Mucosa of descending colon (tissue), 3 donors: ENCODE measurements at places on chromosomes 12 and 14.

GRCh38 chr14:104938436-104938835, 13.8 kb downstream of the PLD4 start:
- DNase-seq: no peak

- DNase-seq: no peak
Observed at GRCh38 chr14:94109915-94110250, 653 bp upstream of the IFI27 start.

- peak; percentile 20 for DNase-seq
Observed at GRCh38 chr12:94207849-94208621, 59.7 kb downstream of the PLXNC1 start.

GRCh38 chr12:11797317-11797913, 147.9 kb downstream of the ETV6 start:
- no peak for DNase-seq

DNA sequence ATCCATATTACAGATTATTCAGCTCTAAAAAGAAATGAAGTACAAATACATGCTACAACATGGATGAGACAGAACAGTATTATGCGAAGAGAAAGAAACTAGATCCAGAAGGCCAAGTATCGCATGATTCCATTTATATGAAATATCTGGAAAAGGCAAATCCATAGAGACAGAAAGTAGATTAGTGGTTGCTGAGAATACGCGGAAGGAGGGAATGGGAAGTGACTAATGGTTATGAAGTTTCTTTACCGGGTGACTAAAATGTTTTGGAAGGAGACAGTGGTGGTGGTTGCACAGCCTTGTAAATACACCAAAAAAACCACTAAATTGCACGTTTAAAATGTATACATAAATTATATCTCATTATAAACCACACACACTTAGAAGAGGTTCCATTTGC, 12.5 kb downstream of the PRDM4 start:
- no peak for DNase-seq

DNA sequence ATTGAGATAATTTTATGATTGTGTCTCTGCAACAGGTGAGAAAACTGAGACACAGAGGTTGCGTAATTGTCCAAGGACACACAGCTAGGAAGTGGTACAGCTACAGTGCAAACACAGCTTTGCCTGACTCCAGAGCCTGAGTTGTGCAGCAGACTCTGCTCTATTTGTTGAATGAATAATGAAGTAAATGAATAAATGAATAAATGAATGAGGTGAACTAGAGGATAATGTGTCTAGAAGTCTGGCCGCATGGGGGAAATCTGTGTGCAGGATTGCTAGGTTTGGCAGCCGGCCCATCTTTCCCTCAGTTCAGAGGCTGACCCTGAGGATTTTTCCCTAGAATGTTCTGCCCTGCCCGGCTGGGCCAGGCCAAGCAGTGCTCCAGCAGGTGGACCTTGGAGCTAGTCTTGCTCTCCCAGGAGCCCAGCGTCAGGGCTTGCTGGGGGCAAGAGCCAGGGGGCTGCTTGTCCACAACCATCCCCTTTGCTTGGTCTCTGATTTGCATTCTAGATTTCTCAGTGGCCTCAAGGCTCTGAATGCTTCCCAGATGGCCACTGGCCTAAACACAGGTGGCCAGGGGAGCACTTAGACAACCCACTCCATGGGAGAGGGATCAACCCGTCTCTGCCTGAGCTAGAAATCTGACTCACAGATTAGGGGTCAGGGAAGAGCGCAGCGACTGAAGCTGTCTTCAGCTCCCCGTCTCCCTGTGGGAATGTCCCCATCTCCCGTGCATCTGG, 225.2 kb downstream of the C12orf75 start:
- DNase-seq: no peak

GRCh38 chr14:31479027-31479426, 8.8 kb downstream of the GPR33 start:
- DNase-seq: no peak

DNA sequence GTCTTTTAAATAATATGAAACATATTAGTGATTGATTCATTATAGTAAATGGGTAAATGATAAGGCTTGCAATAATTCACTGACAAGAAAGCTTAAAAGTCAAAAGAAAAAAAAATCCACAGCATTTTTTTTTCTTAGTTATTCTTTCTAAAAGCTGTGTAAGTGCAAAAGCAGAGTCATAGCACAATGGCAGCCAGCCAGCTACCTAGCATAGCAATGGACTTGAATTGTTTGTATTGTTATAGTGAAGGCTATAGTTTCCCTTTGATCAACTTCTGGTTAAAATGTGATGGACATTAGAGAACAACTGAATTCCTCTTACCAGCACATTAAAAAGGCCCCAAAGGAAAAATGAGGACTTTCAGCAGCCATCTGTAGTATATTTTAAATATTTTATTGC, 232.1 kb downstream of the NAV3 start:
- peak; percentile 26 for DNase-seq

DNA sequence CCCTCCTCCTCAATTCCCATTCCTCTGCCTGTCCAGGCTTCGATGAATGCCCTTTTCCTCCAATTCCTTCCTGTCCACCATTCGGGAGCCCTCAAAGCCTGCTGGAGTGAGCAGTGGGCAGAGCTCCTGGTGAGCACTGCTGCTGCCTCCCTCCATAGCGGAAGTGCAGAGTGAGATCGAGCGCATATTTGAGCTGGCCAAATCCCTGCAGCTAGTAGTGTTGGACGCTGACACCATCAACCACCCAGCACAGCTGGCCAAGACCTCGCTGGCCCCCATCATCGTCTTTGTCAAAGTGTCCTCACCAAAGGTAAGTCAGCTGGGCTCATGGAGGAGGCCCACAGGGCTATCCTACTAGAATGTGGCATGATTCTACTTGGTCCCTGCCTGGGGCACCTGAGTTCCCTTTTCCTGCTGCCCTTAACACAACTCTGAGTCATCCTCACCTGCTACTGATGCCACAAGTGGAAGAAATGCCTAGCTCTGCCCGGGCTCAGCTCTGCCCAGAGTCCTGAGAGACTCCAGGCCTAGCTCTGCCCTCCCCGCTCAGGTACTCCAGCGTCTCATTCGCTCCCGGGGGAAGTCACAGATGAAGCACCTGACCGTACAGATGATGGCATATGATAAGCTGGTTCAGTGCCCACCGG, 8.0 kb downstream of the CACNB3 start:
- no peak for DNase-seq

- DNase-seq: no peak
Observed at GRCh38 chr12:123671876-123672275, 963 bp downstream of the TCTN2 start.

DNA sequence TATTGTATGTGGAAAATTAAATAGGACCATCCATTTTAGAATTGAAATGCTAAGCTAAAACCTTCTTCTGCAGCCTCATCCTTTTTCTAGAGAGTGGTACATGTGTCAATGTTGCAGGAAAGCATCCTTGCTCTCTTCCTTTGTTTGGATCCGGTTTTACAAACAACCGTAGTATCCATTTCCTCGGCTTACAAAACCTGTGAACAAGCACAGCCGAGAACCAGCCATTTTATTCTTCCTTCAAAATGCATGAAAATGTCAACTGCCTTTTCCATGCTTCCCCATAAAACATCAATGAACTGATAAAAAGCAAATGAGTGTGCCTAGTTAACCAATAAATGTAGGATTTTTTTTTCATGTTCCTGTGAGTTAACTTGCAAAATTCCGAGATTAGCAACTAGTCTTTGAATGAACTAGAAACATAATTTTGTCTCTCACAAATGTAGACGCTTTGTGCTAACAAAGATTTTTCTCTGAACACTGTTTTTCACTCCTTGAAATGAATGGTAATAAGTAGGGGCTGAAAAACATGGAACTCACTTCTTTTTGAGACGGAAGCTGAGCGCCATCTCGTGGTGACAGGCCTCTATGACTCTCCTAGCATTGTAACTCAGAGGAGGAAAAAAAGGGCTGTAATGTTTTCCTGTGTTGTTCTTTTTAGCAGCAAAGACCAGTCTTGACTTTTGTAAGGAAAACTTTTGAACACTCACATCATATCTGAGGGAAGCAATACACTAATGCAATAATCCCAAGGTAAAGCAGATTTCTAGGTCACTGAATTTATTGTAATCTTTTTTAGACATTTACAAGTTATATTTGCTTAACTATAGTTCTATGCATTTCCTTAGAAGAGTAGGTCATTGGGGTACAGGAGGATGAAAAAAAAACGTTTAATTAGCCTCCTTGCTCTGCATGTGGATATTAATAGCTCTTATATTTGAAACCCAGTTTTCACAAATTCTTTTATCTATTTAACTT, 157.4 kb upstream of the FOXG1 start:
- peak; percentile 46 for DNase-seq

- no peak for DNase-seq
Observed at GRCh38 chr14:97848317-97848980, 1051.3 kb downstream of the VRK1 start.

GRCh38 chr12:86513226-86513625, 257.0 kb upstream of the MGAT4C start:
- no peak for DNase-seq

DNA sequence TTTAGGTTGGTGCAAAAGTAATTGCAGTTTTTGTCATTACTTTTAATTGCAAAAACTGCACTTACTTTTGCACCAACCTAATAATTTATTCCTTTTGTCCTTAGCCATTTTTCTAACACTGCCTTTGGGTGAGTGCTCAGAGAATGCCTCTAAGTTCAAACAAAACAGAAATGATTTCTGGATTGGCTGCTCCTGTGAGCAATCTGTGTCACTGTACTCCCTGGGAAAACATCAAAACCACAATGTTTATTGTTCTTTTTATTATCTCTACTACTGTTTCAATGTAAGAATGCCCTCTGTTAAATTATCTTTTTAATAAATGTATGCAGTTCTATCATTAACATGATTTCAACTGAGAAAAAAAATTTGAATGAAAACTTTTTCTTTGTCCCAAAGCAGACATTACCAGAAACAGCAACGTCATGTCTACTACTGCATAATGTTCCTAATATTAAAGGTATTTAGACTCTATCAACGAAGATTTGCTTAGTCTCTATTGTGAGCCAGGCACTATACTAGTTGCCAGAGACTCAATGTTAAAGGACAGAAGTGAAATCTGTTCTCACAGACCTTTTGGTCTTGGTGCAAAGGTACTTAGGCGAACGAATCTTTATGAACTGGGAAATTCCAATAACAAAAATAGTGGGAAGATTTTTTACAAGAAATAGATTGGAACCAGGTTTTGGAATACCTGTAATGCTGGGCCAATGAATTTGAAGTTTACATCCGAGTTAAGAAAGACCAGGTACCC, 6.2 kb downstream of the SLC41A2 start:
- DNase-seq: no peak

GRCh38 chr14:23076785-23077408, 18.0 kb downstream of the ACIN1 start:
- no peak for DNase-seq

- DNase-seq: no peak
Observed at GRCh38 chr14:54356172-54356571, 40.6 kb upstream of the CDKN3 start.

- no peak for DNase-seq
Observed at GRCh38 chr12:1698720-1699119, 7.8 kb downstream of the ADIPOR2 start.

- no peak for DNase-seq
Observed at GRCh38 chr14:74414403-74415114, 11.5 kb downstream of the SYNDIG1L start.

DNA sequence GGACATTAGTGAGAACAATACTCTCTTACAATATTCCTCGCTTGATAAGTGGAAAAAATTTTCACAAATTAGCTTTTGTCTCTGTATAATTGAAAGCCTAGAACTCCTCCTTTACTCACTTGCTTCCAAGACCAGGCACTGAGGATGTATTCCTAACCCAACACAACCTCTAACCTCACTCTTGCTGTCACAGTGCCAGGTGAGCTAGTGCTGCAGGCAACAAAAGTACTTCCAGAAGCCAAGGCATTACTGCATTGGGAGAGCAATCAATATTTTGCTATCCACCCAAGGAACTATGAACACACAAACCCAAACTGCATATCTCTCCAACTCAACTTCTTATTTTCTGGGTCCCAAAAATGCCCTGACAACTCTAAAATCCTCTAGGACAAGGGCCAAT, 1081.0 kb downstream of the VRK1 start:
- peak; percentile 6 for DNase-seq

DNA sequence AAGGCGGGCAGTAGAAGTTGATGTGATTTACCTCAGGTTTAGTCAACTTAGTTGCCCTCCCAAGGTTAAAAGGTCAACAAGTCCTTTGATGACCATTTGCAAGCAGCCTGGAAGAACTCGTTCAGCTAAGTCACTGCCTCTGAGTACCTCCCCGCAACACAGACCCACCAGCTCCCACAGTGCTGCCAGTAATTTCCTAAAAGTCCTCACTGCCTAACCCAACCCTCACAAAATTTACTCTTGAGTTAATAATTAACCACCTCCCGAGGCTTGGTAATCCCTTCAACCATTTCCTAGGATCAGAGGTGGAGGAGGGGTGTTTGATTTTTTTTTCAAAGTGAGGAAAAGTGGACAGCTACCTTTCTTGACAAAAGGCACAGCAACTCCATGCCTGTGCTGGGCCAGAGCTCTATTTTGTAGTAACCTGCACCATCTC, 55.8 kb downstream of the MAP3K9 start:
- peak; percentile 3 for DNase-seq

GRCh38 chr14:87840906-87841305, 152.1 kb downstream of the GALC start:
- no peak for DNase-seq

DNA sequence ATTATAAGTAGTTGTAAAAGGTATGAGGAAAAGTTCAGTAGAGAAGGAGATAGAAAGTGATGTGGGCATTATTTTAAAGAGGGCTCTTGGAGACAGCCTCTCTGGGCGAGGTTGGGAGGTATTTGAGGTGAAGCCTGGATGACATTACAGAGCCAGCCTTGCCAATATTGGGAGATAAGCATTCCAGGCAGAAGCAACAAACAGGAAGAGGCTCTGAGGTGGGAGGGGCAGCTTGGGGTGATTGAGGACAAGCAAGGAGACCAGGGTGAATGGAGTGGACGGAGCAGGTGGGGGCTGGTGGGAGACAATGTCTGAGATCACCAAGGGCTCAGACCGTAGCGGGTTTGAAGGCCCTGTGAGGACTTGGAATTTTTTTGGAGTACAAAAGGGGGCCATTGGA, 87.3 kb downstream of the DYRK2 start:
- no peak for DNase-seq

- no peak for DNase-seq
Observed at GRCh38 chr14:31536201-31536960, 24.8 kb upstream of the NUBPL start.
